ENCODE measurements at places on chromosomes 1 and 21.

- no peak for DNase-seq
Observed at GRCh38 chr1:59577774-59578173, 237.0 kb upstream of the HOOK1 start.

GRCh38 chr1:112896783-112897182 lies 59.2 kb downstream of the SLC16A1 start:
- no peak for DNase-seq

GRCh38 chr21:44750675-44751025 lies 39.3 kb upstream of the TSPEAR start:
- no peak for DNase-seq

DNA sequence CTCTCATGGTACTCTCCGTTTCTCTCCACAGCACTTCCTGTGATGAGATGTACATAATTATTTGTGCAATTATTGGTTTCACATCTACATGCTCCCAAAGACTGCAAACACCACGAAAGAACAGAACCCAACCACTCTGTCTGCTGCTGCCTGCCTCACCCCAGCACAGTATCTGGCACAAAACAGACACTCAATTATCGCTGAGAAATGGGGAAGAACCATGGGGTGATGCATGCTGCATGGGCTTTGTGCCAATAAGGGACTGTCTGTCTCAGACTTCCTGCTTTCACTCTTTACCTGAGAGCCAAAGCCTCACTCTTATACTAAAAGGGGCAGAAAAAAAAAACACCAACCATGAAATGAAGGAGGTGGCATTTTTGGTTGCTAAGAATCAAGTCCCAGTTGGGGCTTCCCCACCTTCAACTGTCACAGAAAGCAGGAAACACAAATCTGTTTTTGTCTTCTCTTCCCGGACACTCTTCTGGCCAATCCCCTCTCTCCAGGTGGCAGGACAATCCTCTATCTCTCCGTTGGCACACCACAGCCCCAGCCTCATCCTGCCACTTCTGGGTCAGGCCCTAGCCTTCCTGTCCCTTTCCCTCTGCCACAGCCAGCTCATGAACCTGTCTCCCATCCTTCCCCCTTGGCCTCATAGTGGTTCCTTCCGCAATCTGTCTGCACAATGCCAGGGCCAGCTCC lies 82.0 kb downstream of the TGFBR3 start:
- peak; percentile 78 for DNase-seq

GRCh38 chr1:209661071-209661470 lies 8.8 kb upstream of the LAMB3 start:
- DNase-seq, result no peak

GRCh38 chr21:39775816-39776215 lies 30.8 kb downstream of the IGSF5 start:
- no peak for DNase-seq

- DNase-seq, result no peak
Observed at GRCh38 chr1:21926814-21927532, 10.1 kb downstream of the HSPG2 start.

GRCh38 chr1:221161571-221162041 lies 282.4 kb downstream of the HLX start:
- no peak for DNase-seq

DNA sequence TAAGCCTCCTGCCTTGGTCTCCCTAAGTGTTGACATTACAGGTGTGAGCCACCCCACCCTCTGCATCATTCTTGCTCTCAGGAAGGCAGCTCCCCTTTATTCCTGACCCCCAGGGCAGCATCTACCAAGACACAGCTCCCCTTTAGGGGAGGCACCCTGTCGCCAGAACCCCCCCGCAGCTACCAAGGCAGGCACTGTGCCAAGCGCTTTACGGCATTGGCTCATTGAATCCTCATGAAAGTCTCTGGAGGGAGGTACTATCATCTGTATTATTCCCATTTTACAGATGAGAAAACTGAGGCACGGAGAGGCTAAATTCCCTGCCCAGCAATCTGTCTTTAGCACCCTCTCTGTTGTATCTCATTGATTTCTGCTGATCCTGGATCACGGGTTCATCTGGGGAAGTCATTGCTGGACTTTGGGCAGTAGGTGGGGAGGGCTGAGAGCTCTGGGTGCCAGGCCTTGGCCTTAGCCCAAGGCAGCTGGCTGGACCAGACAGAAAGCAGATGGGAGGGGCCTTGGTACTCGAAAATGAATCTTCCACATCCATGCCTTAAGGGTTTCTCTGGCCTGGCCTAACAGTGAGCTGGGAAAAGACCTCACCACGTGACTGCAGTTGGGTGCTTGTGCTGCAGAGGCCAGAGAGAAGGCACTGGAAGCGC lies 5.9 kb downstream of the PLOD1 start:
- no peak for DNase-seq

GRCh38 chr1:24963943-24964693 lies 34.0 kb upstream of the RUNX3 start:
- no peak for DNase-seq

- no peak for DNase-seq
Observed at GRCh38 chr1:56414728-56415224, 164.6 kb downstream of the PLPP3 start.

DNA sequence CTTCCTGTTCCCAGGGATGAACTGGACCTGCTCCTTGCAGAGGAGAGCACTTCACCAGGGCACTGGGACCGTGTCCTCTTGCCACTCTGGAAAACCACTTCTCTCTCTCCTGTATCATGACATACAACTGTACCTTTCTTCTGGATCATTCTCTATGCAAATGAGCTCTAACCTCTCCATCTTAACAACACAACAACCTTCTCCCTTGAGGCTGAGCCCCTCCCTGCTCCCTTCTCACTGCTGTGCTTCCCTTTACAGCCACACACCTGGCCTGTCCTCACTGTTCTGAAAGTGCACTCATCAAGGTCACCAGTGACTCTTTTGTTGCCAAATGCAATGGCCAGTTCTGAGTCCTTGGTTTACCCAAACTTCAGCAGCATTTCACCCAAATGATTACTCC lies 54.5 kb upstream of the MRPS6 start:
- DNase-seq, result no peak

- DNase-seq, result no peak
Observed at GRCh38 chr1:55143684-55144083, 71.5 kb downstream of the USP24 start.

DNA sequence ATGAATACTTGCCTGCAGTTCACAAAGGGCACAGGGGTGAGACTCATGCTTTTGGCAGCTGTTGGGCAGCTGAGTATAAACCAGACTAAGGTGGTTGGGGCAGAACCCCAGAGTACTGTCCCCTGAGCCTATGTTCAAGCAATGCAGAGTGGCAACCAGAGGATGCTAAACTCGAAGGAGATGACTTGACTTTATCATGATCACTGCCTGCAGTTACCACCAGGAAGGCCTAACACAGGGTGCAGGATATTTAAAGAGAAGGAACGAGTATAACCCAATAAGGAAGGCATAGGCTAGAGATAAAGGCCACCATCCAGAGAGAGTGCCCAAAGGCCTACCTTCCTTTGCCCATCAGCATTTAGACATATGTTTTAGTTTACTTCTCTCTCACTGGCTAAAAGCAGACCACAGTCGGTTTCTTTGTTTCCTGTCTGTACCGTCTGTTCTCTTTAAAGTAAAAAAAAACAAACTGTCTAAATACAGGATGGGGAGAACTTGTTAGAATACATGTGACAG lies 83.3 kb downstream of the MPZL1 start:
- DNase-seq, result no peak

- DNase-seq, result no peak
Observed at GRCh38 chr1:63902844-63903589, 129.2 kb downstream of the ROR1 start.

DNA sequence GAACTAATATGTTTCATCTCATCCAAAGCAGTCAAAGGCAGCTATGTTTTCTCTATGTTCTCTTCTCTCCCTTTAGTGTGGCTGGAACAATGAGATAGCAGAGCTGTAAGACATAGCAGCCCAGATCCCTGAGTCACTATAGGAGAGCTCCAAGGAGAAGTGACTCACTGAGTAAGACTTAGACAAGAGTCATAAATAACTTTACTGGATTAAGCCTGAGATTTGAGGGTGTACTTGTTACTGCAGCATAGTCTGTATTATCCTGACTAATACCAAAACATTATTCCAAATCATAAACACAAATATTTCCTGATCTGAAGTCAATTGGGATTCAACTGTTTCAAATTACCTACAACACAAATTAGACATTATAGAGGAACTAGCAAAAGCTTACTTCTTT lies 3.9 kb downstream of the KRTAP19-8 start:
- DNase-seq, result no peak

- no peak for DNase-seq
Observed at GRCh38 chr1:223230161-223230881, 87.3 kb upstream of the TLR5 start.

DNA sequence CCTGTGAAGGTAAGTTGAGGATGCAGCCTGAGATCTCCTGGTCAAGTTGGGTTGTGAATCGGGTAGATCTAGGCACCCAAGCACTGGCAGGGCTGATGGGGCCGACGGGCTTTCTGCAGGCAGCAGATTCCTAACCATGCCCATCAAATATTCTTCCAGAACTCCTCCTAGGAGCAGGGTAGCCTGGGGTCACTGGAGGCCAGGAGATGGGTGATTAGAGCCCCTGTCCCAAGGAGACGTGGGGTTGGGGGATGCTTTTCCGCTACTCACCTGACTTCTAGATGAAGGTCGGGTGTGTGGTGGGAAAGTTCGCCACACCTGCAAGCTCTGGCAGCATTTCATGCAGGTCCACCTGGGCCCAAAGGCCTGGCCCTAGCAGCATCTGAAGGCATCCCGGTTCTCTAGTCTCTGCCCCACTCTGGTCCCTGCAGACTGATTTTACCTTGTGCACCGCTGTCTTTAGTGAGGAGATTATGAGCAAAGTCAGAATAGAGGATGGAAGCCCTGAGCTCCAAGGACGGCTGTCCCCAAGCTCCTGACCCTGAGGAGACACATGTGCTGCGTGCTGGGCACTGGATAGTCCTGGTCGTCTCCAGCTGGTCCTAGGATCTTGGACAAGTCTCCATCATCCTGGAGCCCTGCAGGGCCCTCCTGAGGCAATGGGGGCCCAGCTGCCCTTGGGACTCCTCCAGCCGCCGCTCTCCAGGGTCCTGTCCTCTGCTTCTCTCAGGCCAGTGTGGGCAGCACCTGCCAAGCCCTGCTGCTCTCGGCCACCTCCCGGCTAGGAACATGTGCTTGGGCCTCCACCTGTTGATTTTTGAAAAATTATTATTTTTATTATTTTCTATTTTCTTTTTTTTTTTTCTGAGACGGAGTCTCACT lies 21.8 kb upstream of the C2CD2 start:
- DNase-seq, result no peak

- DNase-seq, result no peak
Observed at GRCh38 chr1:189899686-189900425, 577.8 kb downstream of the BRINP3 start.

- no peak for DNase-seq
Observed at GRCh38 chr1:169906938-169907337, 13.2 kb upstream of the SCYL3 start.

- no peak for DNase-seq
Observed at GRCh38 chr21:15171546-15171945, 106.7 kb upstream of the NRIP1 start.

- DNase-seq, result no peak
Observed at GRCh38 chr21:42568376-42568775, 54.7 kb downstream of the SLC37A1 start.

GRCh38 chr1:155127105-155127966 lies at the start of gene EFNA1:
TSS of gene EFNA1 (plus strand) at chr1:155127876. CDS start at chr1:155127978, 102 bp downstream.
- DNase-seq, result peak; percentile 32

DNA sequence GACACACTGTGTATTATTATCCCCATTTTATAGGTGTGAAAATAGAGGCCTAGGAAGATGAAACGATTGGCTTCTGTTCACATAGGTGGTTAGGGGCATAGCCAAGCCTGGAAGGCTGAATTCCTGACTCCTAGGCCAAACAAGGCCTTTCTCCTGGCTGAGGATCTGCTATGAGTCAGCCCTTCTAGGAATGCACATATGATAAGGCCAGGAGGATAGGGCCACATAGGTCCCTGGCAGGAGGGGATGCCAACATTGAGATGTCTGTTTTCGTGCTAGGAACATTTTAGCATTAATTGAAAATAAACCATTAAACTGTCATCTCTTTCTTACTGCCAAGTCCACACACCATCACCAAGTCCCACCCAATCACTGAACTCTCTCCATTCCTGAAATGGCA lies 9.2 kb downstream of the CSMD2 start:
- DNase-seq, result no peak

DNA sequence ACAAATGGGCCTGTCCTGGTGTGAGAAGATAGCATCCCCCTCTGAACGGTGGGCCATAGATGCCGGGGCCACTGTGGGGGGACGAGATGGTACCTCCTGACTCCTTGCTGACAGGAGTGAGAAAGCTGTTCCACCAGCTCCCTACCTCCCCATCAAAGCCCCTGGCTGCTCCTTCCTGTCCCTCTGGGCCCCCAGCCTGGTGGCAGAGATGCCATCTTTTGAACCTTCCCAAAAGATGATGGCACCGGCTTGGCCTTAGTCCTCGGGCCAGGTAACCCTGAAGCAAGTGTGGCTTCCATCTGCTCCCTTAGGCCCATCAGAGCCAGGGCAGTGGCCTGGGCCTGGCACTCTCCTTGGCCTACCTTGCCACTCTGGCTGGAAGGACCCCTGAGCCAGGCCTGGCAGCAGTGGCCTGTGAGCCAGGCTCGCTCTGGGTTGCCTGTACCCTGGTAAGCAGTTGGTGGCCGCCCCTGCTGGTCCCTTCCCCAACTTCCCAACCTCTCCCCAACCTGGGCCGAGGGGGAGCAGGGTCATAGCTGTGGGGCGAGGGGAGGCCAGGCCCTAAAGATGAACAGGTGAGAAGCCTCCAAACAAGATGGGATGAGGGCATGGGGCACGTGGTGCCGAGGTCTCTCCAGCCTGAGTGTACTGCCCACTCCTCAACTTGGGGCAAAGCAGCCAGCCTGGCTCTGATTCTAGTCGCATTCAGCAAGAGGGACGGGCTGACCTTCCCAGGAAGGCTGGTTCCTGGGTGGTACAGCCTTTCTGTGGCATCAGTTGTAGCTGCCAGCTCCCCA lies 34.7 kb downstream of the ZBTB17 start:
- DNase-seq, result no peak

- DNase-seq, result no peak
Observed at GRCh38 chr1:51557168-51557567, 38.1 kb upstream of the EPS15 start.

DNA sequence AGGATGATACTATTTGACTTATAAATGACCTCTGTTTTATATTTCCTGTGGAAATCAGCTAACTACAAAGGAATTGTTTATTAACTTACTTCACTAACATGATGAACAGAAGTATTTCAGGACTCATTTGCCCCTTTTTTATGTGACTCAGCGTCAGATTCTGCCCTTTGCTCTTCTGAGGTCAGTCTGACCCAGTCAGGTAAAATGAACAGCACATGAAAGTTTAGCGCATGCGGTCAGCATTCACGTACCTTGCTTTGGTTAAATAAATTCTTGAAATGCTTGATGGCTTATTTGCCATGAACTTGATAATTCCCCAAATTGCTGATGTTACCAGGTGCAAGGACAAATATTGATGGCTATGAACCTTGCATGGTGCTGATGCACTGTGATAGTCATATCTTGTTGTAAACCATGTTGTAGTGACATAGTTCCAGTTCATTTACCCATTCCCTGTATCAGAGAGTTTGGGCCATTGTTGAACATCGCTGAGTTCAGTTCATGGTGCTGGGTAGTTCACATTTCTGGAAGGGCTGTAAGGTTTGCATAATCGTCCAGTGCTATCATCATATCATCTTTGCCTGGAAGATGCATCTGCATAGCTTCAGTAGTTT lies 133.4 kb downstream of the NFIA start:
- no peak for DNase-seq

GRCh38 chr1:20493309-20493708 lies 7.3 kb upstream of the CAMK2N1 start:
- no peak for DNase-seq

- DNase-seq, result no peak
Observed at GRCh38 chr1:43590388-43590925, 59.5 kb upstream of the KDM4A start.

- no peak for DNase-seq
Observed at GRCh38 chr1:197985351-197985750, 68.2 kb downstream of the LHX9 start.
